ENCODE measurements at places on chromosomes 5 and 9. TPM values are rescaled to one million over a fixed set of nuclear protein-coding genes. Genes with fewer than 3 reads are reported as not detected.

Gene F2RL1
- polyA plus RNA-seq: 33.0 TPM

Gene ABO
- 9.5 TPM for polyA plus RNA-seq

Gene TIMD4
- polyA plus RNA-seq: not detected

Gene SERF1A
- polyA plus RNA-seq: 3.3 TPM

- DNase-seq: no peak
- H3K4me1 ChIP-seq: no peaks in the 10 kb centered on the region
- no peak overlapping the region for H3K4me3 ChIP-seq
- no peaks in the 10 kb centered on the region for H3K27me3 ChIP-seq
- no peak overlapping the region for H3K27ac ChIP-seq
- peaks cover 52% of the 10 kb centered on the region for H3K36me3 ChIP-seq
Measured at GRCh38 chr9:95478335-95478734, 38.4 kb downstream of the PTCH1 start.

- no peak overlapping the region for H3K27ac ChIP-seq
- no peak overlapping the region for H3K4me3 ChIP-seq
- peaks cover 4% of the 10 kb centered on the region for H3K27me3 ChIP-seq
- H3K4me1 ChIP-seq: no peaks in the 10 kb centered on the region
- H3K36me3 ChIP-seq: peaks cover 24% of the 10 kb centered on the region
Measured at GRCh38 chr9:114156657-114157421, 1.5 kb downstream of the COL27A1 start.

GRCh38 chr9:26243029-26243697, 564.9 kb upstream of the TUSC1 start:
- H3K27ac ChIP-seq: no peak overlapping the region
- H3K36me3 ChIP-seq: no peaks in the 10 kb centered on the region
- no peaks in the 10 kb centered on the region for H3K4me1 ChIP-seq
- DNase-seq: no peak

GRCh38 chr9:113654605-113655428, 191.3 kb downstream of the RGS3 start:
- H3K27ac ChIP-seq: no peak overlapping the region
- no peak overlapping the region for H3K4me3 ChIP-seq
- DNase-seq: no peak

GRCh38 chr5:151093476-151093889, 12.6 kb upstream of the TNIP1 start:
- peaks cover 29% of the 10 kb centered on the region for H3K4me1 ChIP-seq
- peak; percentile 73 for DNase-seq

DNA sequence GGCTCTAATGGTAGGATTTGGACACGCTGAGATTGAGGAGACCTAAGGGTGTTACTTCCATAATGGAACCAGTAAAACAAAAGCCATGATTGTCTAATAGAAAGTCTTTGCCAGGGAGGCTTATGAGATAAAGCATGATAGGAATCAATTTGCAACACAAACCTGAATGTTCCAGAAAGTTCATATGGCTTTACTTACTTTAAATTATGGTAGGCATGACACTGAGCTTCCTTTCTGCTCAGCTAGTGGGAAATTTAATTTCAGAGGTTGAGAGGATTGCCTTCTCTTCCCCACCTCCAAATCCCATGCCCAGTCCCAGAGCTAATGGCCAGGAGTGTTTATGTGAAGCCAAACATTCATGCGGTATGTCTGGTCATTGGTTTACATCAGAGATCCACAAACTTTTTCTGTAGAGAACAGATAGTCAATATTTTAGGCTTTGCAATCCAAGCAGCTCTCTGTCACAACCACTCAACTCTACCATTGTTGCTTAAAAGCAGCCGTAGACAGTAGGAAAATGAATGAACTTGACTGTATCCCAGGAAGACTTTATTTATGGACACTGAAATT, 114.5 kb downstream of the UGCG start:
- H3K36me3 ChIP-seq: no peaks in the 10 kb centered on the region
- DNase-seq: no peak
- H3K4me1 ChIP-seq: peaks cover 20% of the 10 kb centered on the region

DNA sequence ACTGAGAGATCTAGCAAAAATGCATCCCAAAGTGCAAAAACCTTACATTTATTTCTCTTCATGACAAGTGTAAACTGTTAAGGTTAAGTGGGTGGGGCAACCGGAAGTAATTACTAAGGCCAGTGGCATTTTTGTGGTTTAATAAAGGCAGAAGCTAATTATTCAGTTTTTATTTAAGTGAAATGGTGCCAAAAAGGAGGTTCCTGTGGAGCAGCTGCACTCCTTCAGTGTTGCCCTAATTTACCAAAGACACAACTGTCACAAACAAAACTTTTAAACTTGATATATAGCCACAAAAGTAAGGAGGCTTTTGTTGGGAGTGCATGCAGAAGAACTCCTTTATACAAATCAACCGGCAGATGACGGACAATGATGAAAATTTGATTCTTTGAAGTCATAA, 81.6 kb downstream of the NDUFS4 start:
- H3K36me3 ChIP-seq: no peaks in the 10 kb centered on the region
- H3K27ac ChIP-seq: no peak overlapping the region
- H3K4me1 ChIP-seq: peaks cover 5% of the 10 kb centered on the region
- no peaks in the 10 kb centered on the region for H3K27me3 ChIP-seq
- H3K4me3 ChIP-seq: no peak overlapping the region
- DNase-seq: no peak

GRCh38 chr5:177507596-177508220, 1.9 kb downstream of the DOK3 start:
- peaks cover 6% of the 10 kb centered on the region for H3K36me3 ChIP-seq
- no peak for DNase-seq
- H3K4me3 ChIP-seq: no peak overlapping the region
- H3K4me1 ChIP-seq: no peaks in the 10 kb centered on the region

DNA sequence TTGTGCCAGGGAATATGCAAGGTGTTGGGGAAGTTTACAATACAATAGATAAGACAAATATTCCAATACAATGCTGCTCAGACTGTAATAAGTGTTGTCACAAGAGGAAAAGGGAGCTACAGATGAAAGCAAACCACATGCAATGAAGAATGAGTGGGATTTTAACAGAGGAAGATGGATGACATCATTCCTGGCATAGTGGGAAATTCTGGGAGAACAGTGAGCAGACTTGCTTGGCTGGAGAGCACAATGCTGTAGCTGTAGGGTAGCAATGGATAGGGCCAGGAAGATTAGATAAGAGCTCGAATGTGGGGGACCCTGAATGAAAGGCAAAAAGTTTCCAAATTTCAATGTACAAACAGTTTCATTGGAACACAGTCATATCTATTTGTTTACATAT, 9.5 kb upstream of the DPYSL3 start:
- H3K4me1 ChIP-seq: no peaks in the 10 kb centered on the region
- no peak for DNase-seq
- H3K4me3 ChIP-seq: no peak overlapping the region

DNA sequence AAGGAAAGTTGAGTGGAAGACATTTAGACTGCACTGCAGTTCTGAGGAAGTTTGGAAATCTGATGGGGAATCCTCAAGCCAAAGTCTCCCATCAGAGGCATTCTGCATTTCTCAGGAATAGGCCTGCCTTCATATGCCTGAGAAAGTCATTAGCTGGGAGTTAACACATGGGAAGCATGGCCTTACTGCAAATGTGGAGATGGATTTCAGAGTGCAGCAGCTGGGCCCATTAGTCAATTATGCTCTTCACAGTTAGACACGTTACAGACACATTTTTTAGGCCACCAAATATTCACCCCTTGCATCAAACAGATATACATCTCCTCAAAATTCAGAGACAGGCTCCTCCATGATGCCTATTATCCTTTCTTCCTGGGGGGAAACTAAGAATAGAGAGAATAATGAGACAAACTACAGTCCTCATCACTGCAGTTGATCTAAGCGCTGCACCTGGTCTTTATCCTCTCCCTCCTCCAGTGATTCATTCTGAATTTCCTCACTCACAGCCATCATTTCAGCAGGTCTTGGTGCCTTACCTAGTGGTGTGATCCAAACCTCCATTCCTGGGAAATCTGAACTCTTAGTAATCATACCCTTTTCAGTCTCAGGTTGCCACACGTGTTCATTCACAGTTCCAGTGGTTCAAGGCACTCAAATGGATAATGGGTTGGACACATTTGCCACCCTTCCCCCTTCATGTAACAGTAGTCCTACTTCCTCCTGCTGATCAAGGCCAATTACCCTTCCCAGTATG, 47.9 kb upstream of the PPP2CA start:
- no peak for DNase-seq
- H3K27me3 ChIP-seq: no peaks in the 10 kb centered on the region
- no peaks in the 10 kb centered on the region for H3K36me3 ChIP-seq
- no peak overlapping the region for H3K27ac ChIP-seq
- peaks cover 2% of the 10 kb centered on the region for H3K4me1 ChIP-seq

DNA sequence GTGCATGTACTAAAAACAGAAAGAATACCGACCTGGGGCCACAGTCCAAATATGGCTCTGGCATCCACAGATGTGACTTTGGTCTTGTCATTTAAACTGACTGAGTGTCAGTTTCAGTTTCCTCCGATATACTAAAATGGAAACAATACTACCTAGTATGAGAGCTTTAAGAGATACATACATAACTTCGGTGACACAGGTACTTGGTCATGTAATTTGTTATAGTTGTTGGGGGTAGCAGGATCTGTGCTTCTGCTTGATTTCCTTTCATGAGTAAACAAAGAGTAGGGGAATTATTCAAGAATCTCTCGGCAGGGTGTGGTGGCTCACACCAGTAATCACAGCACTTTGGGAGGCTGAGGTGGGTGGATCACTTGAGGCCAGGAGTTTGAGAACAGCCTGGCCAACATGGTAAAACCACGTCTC, 32.1 kb downstream of the MTMR12 start:
- no peak for DNase-seq
- peak overlapping the region; percentile 54 for H3K27ac ChIP-seq
- peaks cover 7% of the 10 kb centered on the region for H3K4me1 ChIP-seq
- no peak overlapping the region for H3K4me3 ChIP-seq
- peaks cover 12% of the 10 kb centered on the region for H3K36me3 ChIP-seq

GRCh38 chr5:91499943-91500531, 116.9 kb upstream of the ARRDC3 start:
- H3K27me3 ChIP-seq: no peaks in the 10 kb centered on the region
- DNase-seq: peak; percentile 41
- no peaks in the 10 kb centered on the region for H3K36me3 ChIP-seq
- H3K4me3 ChIP-seq: no peak overlapping the region

- no peaks in the 10 kb centered on the region for H3K4me1 ChIP-seq
- H3K4me3 ChIP-seq: no peak overlapping the region
- no peaks in the 10 kb centered on the region for H3K36me3 ChIP-seq
- peak; percentile 26 for DNase-seq
- H3K27me3 ChIP-seq: no peaks in the 10 kb centered on the region
- H3K27ac ChIP-seq: no peak overlapping the region
Measured at GRCh38 chr5:5523066-5523505, 100.6 kb downstream of the ICE1 start.

DNA sequence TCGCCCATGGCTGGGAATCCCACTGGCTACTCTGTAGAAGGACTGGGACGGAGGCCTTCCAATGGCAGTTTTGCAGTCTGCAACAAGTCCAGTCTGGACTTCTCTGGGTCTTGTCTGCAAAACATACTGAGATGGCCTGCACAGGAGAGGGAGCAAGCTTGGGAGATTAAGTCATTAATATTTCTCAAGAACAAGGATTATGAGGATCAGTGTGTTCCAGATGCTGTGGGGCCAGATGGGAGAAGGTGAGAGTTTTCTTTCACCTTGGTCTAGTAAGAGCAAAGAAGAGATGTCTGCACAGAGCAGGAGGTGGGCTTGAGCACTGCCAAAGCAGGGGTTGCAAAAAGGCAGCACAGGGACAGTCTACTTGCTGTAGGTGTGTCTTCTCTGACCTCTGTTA, at the start of gene PDE6A:
TSS of gene PDE6A (minus strand) at position 128 of the 400 bp plus-strand sequence. CDS start at position 8, 120 bp downstream.
- no peak within 1 kb of the TSS for H3K27ac ChIP-seq
- no peak within 1 kb of the TSS for H3K4me3 ChIP-seq
- DNase-seq: no peak
- H3K4me1 ChIP-seq: no peaks in the 10 kb centered on the region
- H3K36me3 ChIP-seq: no peaks in the 10 kb centered on the region
